ENCODE measurements at places on chromosomes 6 and 20.

DNA sequence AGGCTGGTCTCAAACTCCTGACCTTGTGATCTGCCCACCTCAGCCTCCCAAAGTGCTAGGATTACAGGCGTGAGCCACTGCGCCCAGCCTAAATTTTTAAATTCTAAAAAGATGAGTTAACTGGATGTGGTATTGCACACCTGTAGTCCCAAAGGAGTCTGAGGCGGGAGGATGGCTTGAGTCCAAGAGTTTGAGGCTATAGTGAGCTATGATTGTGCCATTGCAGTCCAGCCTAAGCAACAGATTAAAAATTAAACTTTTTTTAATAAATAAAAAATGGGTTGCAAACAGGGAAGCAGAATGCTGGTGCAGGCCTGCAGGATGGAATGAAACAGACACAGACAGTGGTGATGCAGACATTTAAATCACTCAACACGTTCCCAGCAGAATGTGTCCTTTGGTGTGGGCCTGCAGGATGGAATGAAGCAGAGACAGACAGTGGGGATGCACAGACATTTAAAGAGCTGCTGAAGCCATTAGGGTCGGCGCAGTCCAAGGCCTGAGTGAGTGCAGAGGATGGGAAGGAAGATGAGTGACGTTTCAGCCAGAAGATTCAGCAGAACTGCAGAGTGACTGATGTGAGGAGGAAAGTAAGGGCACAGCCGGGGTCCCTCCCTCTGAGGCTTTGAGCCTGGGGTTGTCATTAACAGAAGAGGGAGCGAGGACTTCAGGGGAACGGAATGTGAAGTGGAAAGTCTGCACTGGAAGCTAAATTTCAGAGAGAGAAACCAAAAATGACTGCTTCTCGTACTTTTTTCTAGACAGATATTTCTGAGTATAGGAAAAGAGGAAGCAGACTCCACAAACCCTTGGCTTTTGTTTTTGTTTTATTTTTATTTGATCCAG is 117.5 kb downstream of the RIN2 start:
- DNase-seq, result no peak

- no peak for DNase-seq
Measured at GRCh38 chr6:129901910-129902309, 40.8 kb upstream of the TMEM244 start.

- DNase-seq, result no peak
Measured at GRCh38 chr6:44050872-44051505, 76.3 kb downstream of the MRPL14 start.

DNA sequence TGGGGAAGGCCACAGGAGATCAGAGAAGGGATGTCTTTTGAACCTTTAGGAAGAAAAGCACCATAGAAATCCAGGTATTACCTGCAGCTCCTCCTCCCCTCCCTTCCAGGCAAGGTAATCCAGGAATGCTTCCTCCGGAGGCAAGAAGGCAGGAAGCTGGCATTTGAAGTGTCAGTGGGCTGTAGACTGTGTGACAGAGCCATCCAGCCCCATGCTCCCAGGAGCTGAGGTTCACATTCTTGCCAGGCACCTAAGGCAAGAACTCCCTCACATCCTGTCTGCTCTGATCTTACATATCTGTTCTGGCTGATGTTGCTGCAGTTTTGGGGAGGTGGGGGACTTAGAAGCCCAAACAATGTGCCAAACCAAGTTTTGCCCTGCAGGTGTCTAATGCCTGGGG is 27.8 kb upstream of the SCUBE3 start:
- no peak for DNase-seq

GRCh38 chr6:11035616-11036350 is 8.3 kb downstream of the ELOVL2 start:
- no peak for DNase-seq

DNA sequence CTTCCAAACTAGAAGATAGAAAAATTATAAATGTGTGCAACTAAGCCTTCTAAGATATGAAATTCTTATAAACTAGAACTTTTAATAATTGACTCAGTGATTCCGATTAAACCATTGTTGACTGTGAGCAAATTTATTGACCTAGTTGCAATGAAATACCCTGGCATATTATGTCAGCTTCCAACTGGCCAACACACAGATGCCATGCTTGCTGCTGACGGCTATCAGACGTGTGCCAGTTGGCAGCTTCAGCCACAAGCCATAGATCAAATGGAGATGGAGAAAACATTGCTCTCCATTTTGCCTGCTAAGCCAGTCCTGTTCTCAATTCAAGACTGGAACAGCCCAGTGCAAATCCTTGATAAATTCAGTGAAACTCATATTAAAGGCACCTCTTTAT is 101.7 kb upstream of the HDGFL1 start:
- no peak for DNase-seq

- DNase-seq, result no peak
Measured at GRCh38 chr20:59774921-59775686, 158.3 kb downstream of the SYCP2 start.

GRCh38 chr6:42418724-42419123 is 33.0 kb downstream of the TRERF1 start:
- no peak for DNase-seq

DNA sequence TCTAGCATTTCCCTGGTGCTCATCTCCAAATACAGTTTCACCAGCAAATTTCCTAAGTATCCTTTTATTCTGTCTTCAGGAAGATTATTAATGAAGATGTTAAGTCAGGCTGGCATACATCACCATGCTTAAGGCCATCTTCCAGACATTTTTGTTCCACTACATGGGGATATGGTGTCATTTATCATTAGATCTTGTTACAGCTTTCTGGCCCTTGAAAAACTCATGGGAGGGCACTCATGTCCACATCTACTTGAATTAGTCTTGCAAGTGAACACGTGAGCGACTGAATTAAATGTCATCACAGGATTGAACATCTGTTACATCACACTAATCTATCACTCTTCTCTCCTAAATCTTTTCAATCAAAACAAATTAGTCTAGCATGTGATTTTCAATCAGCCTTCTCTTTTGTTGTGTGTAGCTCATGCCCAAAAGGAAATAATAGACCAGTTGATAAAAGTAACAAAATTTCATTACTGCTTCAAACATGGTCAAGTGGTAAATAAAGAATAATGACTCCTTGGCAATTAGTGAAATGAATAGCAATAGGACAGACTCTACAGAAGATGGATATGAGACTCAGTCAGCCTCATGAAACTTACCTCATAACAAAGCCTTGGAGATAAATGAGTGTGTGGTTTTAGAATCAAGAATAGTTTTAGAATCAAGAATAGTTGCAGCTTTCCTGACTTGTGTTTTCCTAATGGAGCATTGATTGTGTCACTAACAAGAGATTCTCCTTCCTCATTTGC is 80.5 kb downstream of the MTFR2 start:
- no peak for DNase-seq

DNA sequence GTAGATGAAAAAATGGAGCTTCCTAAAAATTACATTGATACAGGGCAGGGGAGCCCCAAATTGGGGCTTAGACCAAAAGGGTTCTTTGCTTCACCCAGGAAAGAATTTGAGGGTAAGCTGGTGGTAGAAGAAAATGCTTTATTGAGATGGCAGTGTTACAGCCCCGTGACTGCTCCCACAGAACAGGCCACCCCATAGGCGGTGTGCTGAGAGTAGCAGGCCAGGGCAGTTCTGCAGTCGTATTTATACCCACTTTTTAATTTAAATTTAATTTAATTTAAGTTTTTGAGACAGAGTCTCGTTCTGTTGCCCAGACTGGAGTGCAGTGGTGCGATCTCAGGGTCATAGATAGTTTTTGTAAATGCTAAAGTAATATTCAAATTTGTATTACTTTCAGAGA is 265.0 kb downstream of the CDH26 start:
- no peak for DNase-seq

DNA sequence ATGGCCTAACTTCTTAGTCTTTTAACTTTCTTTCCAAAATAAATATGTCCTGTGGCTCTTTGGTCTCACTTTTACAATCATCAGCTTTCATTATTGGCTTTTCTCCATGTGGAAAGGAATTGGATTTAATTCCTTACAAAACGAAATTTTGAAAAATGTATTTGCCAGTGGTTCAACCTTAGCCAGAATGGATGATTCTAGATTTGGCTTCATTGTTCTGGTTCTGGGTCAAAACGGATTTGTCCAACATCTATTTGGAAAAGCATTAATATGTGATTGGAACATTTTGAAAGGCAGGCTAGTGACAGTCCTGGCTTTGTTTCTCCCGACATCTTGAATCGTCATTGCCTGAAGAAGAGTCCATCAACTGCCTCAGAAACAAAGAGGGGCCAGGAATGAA is 59.2 kb downstream of the TENT5A start:
- DNase-seq, result no peak

DNA sequence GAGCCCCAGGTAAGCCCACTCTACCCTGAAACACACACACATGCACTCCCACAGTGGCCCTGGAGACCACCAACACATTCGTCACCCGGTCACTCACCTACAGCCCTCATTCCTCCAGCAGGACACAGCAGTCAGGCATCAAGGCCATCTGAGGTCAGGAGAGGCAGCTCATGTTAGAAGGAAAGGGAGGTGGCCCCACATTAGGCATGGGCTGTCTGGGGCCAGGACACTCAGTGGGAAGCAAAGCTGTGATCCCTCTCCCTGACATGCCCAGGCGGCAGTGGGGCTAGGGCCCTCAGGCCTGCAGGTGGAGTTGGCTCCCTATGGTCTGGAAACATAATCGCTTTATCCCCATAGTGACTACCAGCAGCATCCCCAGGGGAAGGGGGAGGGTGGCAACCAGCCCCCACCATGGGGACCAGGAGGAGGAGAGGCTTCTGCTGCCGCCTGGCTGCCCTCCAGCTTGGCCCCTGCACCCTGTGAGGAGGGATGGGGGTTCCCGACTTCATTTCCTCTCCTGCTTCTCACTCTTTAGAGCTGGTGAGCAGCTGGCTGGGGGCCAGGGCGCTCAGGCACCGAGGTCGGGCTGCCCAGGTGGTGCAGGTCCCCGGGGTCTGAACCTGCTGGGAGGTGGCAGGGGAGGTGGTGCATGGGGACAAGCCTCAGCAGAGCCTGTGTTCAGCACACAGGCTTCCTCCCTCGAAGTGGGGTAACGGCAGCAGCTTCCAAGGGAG is 76.6 kb upstream of the CST7 start:
- DNase-seq, result no peak

- DNase-seq, result no peak
Measured at GRCh38 chr6:30164714-30165113, 1.4 kb downstream of the TRIM15 start.

GRCh38 chr6:168130697-168131371 is 51.8 kb upstream of the FRMD1 start:
- no peak for DNase-seq

- no peak for DNase-seq
Measured at GRCh38 chr6:126628125-126628524, 288.2 kb downstream of the CENPW start.

- DNase-seq, result no peak
Measured at GRCh38 chr6:95087394-95088097, 489.8 kb upstream of the MANEA start.

DNA sequence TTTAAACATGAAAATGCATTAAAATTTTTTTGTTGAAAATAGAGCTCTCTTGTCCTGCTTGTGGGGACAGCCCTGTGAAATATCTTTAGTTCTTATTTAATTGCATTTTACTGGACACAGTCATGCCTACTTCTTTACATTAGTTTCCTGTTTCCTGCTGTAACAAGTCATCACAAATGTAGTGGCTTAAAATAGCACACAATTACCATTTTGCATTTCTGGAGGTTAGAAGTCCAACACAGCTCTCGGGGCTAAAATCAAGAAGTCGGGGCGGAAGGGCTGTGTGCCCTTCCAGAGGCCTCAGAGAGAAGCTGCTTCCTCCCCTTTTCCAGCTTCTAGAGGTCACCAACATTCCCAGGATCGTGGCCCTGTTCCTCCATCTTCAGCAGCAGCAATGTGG is 29.4 kb downstream of the PNLDC1 start:
- DNase-seq, result no peak

GRCh38 chr20:35232575-35232974 is 6.1 kb downstream of the MMP24 start:
- DNase-seq, result no peak

GRCh38 chr6:63502156-63502555 is 70.1 kb upstream of the LOC128125822 start:
- DNase-seq, result no peak

DNA sequence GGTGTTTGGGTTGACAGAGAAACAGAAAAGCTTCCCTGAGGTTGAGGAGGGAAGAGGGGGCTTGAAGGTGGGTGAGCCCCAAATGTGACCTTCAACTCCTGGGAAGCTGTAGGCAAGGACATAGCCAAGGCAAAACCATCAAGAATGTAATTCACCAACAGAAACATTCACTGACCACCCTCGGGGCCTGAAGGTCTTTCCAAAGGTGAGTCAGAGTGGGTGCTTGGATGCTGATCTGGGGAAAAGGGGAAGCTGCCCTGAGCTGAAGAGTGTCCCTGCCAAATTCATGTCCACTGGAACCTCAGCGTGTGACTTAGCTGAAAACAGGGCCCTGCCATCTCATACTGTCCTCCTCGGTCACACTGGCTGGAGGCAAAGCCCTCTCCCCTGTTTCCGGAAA is 234.2 kb upstream of the SULF2 start:
- DNase-seq, result no peak

- no peak for DNase-seq
Measured at GRCh38 chr6:165805636-165806035, 142.6 kb upstream of the PDE10A start.

DNA sequence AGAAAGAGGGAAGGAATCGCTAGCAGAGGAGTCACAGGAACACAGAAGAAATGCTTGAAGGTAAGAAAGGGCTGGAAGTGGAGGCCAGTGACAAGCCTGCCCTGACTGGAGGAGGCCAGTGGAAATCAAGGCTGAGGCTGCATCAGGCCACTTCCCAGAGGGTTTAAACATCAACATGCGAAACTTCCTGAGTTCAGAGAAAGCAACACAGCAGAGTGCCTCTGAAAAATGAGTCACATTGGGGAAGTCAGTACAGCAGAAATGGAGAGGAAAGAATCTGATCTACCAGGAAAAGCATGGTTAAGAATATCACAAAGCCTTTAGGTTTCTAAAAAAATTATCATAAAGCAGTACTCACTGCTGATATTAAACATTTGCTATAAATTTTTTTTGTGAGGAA is 23.3 kb downstream of the NAPB start:
- no peak for DNase-seq

GRCh38 chr20:33563788-33564187 is 73.9 kb downstream of the CBFA2T2 start:
- DNase-seq, result no peak

DNA sequence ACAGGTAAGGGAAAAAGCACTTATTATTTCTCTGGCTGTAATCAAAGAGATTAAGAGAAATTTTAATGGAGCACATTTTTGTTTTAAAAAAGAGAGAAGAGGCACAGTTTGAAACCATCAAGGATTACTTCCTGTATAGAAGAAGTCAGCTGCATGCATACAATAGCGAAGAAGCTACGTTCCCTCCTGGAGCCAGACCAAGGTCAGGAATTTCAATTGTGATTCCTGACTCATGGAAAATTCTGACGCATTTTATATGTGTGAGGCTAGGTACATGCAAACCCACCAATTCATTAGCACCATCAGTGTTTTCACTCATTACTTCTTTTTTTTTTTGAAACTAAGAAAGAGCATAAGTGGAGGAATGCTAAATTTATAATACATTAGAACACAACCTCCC is 232.7 kb upstream of the SGK1 start:
- no peak for DNase-seq

GRCh38 chr6:43703512-43704429 is 16.2 kb upstream of the MRPS18A start:
- DNase-seq, result no peak
